Vein endothelial cell (primary cell): ENCODE measurements at places on chromosomes 4 and X. TPM values are rescaled to one million over a fixed set of nuclear protein-coding genes. Genes with fewer than 3 reads are reported as not detected.

The TMSB15B gene
- total RNA-seq: 6.2 and 8.9 TPM in 2 replicates

The XAGE2 gene
- not detected in 2 replicates for total RNA-seq

The RNF212 gene
- total RNA-seq: 0.48 and 5.9 TPM in 2 replicates

The ART3 gene
- total RNA-seq: 0.33 TPM in 1 of 2 replicates, not detected in the other

The MBTPS2 gene
- total RNA-seq: 5.6 and 7.8 TPM in 2 replicates

The NEIL3 gene
- 3.6 and 5.4 TPM in 2 replicates for total RNA-seq

The TCEAL6 gene
- total RNA-seq: not detected in 2 replicates

The STOX2 gene
- total RNA-seq: 0.98 and 1.3 TPM in 2 replicates

The CDS1 gene
- total RNA-seq: 0.10 TPM in 1 of 2 replicates, not detected in the other

The SCLT1 gene
- total RNA-seq: 10.1 and 11.6 TPM in 2 replicates

The FAM47B gene
- total RNA-seq: not detected in 2 replicates

The TLL1 gene
- total RNA-seq: 13.4 and 15.7 TPM in 2 replicates

The GPR82 gene
- total RNA-seq: not detected in 2 replicates

The MAGIX gene
- total RNA-seq: 0.65 and 0.76 TPM in 2 replicates

The NUDT11 gene
- 0.33 and 2.4 TPM in 2 replicates for total RNA-seq

The HMGN5 gene
- total RNA-seq: 0.98 and 1.1 TPM in 2 replicates

The GAGE12F gene
- not detected in 2 replicates for total RNA-seq

The MAGEA9B gene
- not detected in 2 replicates for total RNA-seq

The MAGED1 gene
- 183 and 261 TPM in 2 replicates for total RNA-seq

The APOO gene
- 8.4 and 8.5 TPM in 2 replicates for total RNA-seq

The SERTM2 gene
- total RNA-seq: not detected in 2 replicates

The CXCL6 gene
- 0.10 and 0.33 TPM in 2 replicates for total RNA-seq

The C1QTNF7 gene
- total RNA-seq: not detected in 2 replicates

The TBC1D19 gene
- total RNA-seq: 8.5 and 10.5 TPM in 2 replicates

The FGG gene
- total RNA-seq: not detected in 2 replicates

The USP17L27 gene
- total RNA-seq: not detected in 2 replicates

The QDPR gene
- 11.8 and 16.8 TPM in 2 replicates for total RNA-seq

The SOX3 gene
- total RNA-seq: not detected in 2 replicates

The FAM184B gene
- total RNA-seq: not detected in 2 replicates

The TRIM60 gene
- not detected in 2 replicates for total RNA-seq

The P2RY4 gene
- 0.10 TPM in 1 of 2 replicates, not detected in the other for total RNA-seq

The ETDA gene
- not detected in 2 replicates for total RNA-seq

The KDR gene
- 286 and 524 TPM in 2 replicates for total RNA-seq

The PITX2 gene
- 0.33 TPM in 1 of 2 replicates, not detected in the other for total RNA-seq

The TRIM61 gene
- total RNA-seq: not detected in 2 replicates

The TAF7L gene
- total RNA-seq: 0.33 and 0.38 TPM in 2 replicates

The SPANXN1 gene
- not detected in 2 replicates for total RNA-seq

The ADH7 gene
- total RNA-seq: not detected in 2 replicates

The HMX1 gene
- not detected in 2 replicates for total RNA-seq

The GJB1 gene
- total RNA-seq: not detected in 2 replicates

The MAGED4 gene
- 7.0 and 15.7 TPM in 2 replicates for total RNA-seq

The AFP gene
- total RNA-seq: not detected in 2 replicates

The MSX1 gene
- total RNA-seq: 4.2 and 5.4 TPM in 2 replicates

The DHX15 gene
- 136 and 185 TPM in 2 replicates for total RNA-seq

The MAEA gene
- total RNA-seq: 62.4 and 64.1 TPM in 2 replicates

The CSN1S1 gene
- total RNA-seq: not detected in 2 replicates

The NDNF gene
- total RNA-seq: not detected in 2 replicates

The OR13H1 gene
- not detected in 2 replicates for total RNA-seq

The FABP2 gene
- not detected in 2 replicates for total RNA-seq

The IL3RA gene
- 22.4 and 25.2 TPM in 2 replicates for total RNA-seq

The NHS gene
- total RNA-seq: under 0.01 and 0.67 TPM in 2 replicates

The KCND1 gene
- total RNA-seq: 0.19 and 0.33 TPM in 2 replicates

The GLUD2 gene
- total RNA-seq: 1.3 TPM in 2 replicates

The AFM gene
- total RNA-seq: not detected in 2 replicates

The RHOXF2 gene
- total RNA-seq: not detected in 2 replicates

The CORIN gene
- total RNA-seq: 0.33 TPM in 1 of 2 replicates, not detected in the other

The RRH gene
- not detected in 2 replicates for total RNA-seq

The RIPPLY1 gene
- total RNA-seq: not detected in 2 replicates

The ADH1B gene
- total RNA-seq: not detected in 2 replicates

The FREM3 gene
- total RNA-seq: under 0.01 and 0.19 TPM in 2 replicates
